Cerebellar cortex (tissue), 1 donor: ENCODE measurements at places on chromosomes 11 and 22.

GRCh38 chr11:117410861-117411710, 83.4 kb downstream of the CEP164 start:
- DNase-seq = peak; percentile 21

DNA sequence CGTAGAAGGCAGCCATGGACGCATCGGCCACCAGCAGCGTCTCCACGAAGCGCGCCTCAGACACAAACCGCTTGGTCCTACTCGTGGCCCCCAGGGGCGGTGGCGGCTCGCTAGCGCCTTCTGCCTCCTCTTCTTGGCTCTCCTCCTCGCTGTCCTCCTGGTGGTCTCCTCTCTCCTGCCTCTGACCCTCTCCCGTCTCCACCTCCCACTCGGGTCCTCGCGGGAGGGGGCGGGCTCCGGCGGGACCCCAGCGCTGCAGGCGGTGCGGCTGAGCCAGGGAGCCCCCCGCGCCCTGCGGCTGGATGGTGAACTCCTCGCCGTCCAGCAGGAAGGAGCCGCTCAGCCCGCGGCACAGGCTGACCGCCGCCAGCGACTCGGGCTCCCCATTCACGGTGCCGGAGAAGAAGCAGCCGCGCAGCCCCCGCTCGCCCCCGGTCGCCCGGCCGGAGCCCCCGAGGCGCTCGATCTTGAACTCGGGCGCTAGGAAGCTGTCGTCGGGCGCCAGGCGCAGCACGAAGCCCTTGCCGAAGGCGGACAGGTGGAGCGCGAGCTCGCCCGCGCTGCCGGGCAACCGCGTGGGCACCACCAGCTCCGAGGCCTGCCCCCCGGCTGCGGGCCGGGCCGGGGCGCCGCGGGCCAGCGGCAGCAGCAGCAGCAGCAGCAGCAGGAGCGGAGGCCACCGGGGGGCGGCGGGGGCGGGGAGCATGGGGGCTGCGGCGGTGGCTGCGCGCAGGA, 661 bp downstream of the ADAMTS8 start:
- DNase-seq = no peak

DNA sequence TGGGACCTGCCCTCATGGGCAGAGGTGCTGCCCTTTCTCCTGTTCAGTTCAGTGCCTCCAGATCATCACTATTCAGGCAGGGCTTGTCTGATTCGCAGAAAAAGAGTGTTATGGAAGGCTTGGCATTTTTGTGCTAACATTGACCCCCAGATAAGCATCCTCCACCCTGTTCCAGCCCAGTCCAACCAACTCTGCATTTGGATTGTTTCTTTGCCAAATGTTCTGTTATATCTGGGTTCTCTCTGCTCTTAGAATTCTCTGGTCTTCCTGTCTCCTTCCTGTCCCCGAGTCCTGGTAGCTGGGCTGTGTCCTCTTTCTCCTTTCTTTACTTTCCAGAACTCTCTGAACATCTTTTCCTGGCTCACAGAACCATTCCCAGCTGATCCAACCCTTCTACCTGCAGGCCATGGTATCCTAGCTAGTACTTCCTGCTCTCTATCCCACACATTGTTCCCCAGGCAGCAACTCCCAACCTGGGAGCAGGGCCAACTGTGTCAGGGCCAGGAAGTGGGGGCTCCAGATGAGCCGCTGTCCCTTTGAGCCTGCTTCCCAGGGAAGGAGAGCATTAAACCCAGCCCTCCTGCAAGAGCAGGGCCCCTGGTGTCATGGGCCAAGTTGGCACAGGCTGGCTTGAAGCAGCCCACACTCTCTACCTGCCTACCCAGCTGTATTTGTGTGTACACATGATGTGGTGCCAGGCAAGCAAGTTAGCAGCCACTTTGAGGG, 280.7 kb upstream of the CADM1 start:
- no peak for DNase-seq

- DNase-seq = no peak
Measured at GRCh38 chr11:83151274-83151977, 5.5 kb upstream of the PCF11 start.

- no peak for DNase-seq
Measured at GRCh38 chr11:13321431-13321830, 43.8 kb downstream of the BMAL1 start.

DNA sequence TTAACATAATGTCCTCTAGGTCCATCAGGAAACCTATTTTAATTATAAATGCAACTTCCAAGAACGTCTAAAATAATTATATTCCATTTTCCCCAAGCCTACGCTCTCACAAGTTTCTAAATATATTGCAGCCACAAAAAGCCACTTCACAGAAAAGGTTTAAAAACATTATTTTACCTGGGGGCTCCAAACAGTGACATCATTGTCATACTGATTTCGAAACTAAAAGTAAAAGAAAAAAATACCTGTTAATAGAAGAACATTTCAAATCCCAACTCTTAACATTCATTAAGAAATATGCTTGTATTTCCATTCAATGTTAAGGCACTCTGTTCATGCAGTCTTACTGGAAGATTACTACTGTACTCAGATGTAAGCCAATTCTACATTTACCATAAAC, 1.4 kb downstream of the PSMA1 start:
- no peak for DNase-seq

- DNase-seq = no peak
Measured at GRCh38 chr11:61985869-61986268, 18.4 kb upstream of the FTH1 start.

DNA sequence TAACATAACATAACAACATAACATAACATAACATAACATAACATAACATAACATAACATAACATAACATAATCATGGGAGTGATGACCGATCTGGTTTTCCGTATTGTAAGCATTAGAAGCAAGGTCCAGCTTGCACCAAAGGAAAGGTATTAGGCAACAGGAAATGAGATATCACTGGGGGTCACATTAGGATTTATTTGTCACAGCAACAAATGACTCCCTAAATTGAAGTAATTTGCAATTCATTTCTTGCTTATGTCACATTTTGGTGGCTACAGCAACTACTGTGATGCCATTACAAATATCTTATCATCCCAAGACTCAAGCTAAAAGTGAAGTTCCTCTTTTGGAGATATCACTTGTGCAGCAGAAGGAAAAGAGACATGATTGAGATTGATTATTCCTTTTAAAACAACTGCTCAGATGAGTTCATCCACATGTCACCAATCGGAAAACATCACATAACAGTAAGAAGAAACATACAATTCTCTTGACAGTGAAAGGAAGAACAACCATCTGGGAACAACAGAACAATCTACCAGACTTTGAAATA, 1331.1 kb upstream of the RAG2 start:
- no peak for DNase-seq

- no peak for DNase-seq
Measured at GRCh38 chr11:18676803-18677202, 21.8 kb upstream of the TMEM86A start.

DNA sequence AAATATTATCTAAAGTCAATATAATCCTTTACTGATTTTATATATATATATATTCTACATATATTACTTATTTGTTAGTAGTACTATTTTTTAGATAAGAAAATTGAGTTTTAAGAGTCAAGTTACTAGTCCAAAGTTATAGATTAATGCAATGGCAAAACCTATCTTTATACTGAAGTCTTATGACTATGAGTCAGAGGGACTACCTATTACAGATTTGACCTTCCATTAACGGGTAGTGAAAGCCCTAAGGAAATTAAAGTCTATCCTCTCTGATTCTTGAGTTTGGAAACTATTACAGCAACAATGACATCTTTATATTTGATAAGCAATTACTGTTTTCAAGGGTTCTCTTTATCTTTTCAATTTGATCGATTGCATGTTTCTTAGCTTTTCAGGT, 315.8 kb downstream of the CASP12 start:
- DNase-seq = no peak

- no peak for DNase-seq
Measured at GRCh38 chr11:115065830-115066664, 387.7 kb downstream of the NXPE2 start.

- DNase-seq = no peak
Measured at GRCh38 chr11:86208572-86208971, 36.0 kb upstream of the EED start.

- no peak for DNase-seq
Measured at GRCh38 chr11:98955551-98955950, 65.2 kb upstream of the CNTN5 start.

- no peak for DNase-seq
Measured at GRCh38 chr22:43356881-43357280, 13.7 kb upstream of the SCUBE1 start.

- DNase-seq = no peak
Measured at GRCh38 chr11:116613206-116613875, 159.4 kb downstream of the BUD13 start.

DNA sequence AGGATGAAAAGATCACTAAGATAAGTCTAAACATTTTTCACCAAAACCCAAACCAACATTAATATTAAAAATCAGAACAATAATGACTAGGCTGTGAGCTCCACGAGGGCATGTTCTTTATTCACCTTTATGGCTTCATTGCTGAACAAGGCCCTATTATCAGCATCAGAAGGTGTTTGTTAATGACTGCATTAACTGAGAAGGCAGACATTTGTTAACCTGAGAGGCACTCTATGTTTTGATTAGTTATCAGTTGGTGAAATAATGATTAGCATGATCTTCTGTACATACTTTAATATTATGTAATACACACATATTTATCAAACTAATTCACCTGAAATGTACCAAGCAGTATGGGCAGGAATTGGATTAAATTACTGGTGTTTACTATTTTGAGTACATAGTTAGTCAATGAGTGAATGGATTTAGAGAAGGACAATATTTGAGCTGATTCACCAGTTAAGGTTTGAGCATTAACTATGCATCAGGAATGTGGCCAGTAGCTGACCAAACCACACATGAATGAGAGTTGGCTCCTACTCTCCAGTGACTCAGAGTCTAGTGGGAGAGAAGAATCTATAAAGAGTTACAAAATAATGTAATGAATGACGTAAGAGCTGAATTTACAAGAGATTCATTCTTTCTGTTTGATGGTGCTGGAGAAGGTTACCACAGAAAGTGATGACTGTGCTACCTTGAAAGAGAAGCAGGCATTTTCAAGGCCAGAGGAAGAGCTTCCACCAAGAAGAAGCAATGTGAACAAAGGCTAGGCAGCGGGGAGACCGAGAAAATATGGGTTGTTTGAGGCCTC, 6.7 kb downstream of the IL18 start:
- DNase-seq = no peak

DNA sequence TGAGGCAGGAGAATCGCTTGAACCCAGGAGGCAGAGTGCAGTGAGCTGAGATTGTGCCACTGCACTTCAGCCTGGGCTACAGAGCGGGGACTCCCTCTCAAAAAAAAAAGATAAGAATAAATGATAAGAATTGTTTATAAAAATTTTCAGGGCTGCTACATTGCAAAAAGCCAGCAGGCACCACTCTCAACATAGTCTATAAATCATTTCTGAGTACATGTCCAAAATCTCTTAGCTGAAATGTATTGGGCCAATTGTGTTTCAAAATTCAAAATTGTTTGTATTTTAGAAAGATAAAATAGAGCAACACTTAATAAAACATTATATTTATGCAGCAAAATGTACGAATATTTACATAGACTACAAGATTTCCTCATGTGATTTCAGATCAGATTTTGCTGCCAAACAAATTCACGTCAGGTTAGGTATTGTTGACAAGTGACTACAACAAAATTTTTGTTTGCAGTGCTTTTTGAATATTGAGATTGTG, 13.9 kb downstream of the PGR start:
- DNase-seq = no peak

DNA sequence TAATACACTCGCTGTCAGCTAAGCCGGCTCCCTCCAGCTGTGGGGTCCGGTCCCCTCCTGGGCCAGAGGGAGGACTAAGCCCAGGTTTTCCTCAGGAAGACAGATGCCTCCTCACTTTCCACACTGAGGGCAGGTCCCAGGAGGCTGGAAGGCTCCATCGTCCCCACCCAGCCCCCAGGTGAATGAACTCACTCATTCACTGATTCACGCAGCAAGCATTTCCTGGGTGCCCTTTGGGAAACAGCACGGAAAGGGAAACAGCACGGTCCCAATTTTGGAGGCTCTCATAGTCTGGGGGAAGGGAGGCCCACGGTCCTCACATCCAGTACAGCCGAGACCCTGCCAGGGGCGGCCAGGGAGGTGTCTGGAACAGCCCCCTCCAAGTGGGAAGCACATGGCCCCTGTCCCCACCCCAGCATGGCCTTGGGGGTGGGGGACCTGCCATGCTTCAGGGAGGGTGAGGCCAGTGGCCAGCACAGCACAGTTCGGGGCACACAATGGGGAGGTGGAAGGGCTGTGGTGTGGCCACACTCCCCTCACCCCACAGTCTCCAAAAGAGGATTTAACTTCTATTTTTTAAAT, 9.3 kb upstream of the TH start:
- DNase-seq = no peak

DNA sequence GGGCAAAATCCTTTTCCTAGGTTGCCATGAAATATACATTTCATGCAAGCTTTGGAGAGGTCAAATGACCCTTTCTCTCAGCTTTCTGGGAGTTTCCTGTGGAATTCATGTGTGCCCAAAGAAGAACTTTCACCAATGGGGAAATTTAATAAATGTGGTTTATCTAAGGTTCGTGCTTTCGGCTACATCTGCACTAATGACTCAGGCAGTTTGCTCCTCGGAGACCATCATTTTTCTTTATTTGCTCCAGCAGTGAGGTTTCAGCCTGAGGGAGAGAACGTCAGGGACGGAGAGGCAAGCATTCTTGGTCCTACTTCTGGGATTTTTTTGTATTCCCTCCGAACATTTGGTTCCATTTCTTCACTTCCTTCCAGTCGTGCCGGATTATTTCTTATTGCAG, 85.2 kb downstream of the FLI1 start:
- DNase-seq = no peak

GRCh38 chr11:8597182-8597581, 3.2 kb upstream of the STK33 start:
- no peak for DNase-seq

- DNase-seq = no peak
Measured at GRCh38 chr22:19228179-19228578, 49.6 kb upstream of the SLC25A1 start.

DNA sequence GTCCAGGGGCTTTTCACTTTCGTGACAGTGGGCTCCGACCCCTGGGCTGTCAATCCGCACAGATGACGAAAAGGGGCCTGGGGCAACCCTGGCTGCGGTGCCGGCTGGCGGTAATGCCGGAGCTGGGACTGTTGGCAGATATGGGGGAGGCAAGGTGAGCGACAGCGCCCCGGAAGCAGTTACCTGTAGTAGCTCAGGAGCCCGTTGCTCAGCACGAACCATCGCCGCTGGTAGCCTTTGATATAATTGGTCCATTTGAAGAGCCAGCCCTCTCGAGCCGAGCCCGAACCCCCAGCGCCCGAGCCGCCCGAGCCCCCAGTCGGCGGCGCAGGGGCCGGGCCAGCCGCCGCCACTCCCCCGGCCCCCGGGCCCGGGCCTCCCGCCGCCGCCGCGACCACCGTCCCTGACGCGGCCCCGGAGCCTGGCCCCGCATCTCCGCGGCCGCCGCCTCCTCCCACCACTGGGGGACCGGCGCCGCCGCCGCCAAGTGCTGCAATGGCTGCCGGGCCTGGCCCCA, 396 bp downstream of the OSBP start:
- peak; percentile 56 for DNase-seq

GRCh38 chr22:19429950-19430889, 1.3 kb downstream of the HIRA start:
- DNase-seq = no peak

DNA sequence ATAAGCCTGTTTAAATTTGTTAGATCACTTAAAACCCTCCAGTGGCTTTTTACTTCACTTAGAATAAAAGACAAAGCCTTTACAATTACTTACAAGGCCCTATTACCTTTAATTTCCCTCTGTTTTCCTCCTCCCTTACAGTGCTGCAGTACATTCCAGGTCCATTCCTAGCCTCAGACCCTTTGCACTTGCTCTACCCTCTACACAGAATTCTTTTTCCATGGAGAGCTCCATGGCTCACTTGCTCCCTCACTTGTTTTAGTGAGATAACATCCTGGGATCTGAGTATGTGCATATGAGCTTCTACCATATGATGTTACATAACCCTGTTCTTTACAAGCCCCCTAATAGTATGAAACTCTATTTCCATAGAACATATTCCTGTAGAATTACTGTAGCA, 24.4 kb downstream of the ZNF214 start:
- DNase-seq = peak; percentile 7
